ENCODE measurements at places on chromosomes 7 and 10.

DNA sequence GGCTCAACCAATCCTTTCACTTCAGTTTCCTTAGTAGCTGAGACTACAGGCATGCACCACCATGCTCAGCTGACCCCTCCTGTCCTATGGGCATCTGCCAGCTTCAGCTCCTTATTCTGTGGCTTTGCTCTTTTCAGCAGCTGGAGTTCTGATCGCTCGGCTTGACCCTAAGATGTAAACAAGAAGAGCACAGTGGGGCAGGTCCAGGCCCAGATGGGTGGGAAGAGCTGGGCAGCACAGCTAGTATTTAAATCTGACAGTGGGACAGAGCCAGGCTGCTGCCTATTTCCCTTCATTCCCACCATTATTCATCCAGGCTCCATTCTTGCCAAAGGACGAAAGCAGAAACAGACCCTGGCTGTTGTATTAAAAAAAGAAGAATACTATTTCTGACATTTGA, 494.9 kb upstream of the PODXL start:
- no peak for DNase-seq

- DNase-seq: no peak
Measured at GRCh38 chr10:84938117-84938905, 609.9 kb downstream of the CCSER2 start.

DNA sequence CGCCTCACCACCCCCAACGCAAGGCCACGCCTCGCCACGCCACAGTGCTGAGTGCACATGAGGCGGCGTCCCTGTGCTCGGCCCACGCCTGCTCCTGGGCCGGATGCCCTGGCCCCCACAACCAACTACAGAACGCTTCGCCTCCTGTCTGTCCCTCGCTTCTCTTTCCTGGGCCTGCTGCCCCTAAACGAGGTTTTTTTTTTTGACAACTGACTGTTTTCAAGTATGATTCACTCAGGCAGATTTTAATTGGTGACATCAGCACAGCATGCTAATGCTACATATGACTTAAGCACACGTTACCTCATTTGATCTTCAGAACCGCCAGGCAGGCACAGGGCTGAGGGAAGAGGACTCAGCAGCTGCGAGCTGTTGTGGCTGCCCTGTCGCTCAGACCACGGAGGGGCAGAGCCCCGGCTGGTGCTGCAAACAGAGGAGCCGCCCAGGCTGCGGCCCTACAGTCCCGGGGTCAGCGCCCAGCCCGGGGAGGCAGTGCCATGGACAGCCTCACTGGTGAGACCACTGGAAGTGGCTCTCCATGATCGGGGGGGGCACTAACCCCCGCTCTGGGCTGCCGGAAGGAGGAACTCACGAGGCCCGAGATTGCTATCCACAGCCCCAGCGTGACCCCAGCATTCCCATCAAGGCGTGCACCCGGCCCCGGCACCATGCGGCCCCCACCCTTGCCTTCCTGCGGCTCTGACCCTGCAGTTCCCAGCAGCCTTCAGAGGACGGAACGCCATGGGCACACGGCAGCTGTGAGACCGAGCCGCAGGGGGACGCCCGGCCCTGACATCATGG, 212.8 kb downstream of the MAD1L1 start:
- peak; percentile 17 for DNase-seq

- DNase-seq: no peak
Measured at GRCh38 chr10:3830946-3831345, 45.9 kb upstream of the KLF6 start.

DNA sequence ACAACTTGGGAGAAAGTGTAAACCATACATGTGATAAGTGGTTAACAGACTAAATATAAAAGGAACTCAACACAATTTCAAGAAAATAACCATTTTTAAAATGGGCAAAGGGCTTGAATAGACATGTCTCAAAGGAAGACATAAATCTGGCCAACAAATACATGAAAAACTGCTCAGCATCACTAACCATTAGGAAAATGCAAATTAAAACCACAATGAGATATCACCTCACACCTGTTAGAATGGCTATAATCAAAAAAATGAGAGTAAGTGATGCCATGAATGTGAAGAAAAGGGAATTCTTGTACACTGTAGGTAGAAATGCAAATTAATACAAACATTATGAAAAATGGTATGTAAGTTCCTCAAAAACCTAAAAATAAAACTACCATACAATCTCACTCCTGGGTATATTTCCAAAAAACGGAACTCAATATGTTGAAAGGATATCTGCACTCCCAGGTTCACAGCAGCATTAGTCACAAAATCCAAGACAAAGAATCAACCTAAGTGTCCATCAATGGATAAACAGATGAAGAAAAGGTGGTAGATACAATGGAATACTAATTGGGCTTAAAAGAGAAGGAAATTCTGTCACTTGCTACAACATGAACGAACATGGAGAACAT, 5.6 kb downstream of the SNX13 start:
- DNase-seq: no peak

DNA sequence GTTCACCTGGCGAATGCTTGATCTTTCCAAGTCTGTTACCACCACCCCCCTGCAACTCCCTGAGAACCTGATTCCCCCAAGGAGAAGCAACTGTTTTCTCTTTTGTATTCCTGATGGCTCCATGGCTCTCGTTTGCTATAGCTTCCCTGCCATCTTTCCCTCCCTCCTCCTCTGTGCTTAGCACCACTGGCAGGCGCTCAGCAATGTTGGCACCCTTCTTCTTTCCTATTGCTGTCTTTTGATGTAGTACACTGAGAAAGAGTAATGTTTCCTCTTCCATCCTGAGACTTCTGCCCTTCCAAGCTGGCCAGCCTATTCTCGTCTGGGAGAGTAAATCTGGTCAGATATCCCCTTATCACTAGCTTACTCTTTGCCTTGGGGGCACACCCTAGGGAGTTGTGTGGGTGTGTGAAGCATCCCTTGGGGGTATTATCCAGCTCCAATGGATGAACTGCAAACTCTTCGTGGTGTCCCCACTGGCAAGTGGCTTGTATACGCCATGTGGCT, 74.0 kb downstream of the BMPER start:
- DNase-seq: no peak

DNA sequence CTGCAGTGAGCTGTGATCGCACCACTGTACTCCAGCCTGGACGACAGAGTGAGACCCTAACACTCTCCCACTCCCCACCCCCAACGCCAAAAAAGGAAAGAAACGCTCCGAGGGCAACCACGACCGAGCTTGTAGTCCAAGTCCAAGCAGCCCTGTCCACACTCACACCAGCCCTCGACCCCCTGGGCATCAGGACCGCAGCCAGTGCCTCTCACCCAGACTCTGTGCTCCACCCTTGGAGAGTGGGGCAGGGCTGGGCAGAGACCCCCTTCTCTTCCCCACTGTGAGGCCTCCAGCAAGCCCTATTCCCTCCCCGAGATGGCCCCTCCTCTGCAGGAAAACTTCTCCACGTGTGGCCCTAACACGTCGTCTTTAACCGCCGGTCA, 82.6 kb downstream of the FOXL3 start:
- DNase-seq: no peak
